AG09319 (cell line): ENCODE measurements at places on chromosomes 4 and X.

DNA sequence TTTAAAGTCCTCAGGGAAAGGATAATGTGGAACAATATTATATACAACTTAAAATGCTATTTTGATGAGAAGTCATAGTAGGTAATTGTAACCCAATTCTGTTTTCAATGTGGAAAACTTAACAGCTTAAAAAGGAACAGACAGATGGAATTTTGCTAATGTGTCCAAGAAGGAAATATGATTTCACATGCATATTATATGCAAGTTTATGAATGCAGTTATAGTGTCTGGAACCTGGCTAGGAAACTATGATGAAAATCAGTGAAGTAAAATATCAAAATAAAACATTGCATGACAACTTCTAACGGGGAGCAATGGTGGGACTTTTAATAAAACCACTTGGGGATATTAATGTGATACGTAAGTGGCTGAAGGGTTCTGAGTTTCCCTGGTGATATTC, 152.6 kb upstream of the HAND2 start:
- DNase-seq = no peak

DNA sequence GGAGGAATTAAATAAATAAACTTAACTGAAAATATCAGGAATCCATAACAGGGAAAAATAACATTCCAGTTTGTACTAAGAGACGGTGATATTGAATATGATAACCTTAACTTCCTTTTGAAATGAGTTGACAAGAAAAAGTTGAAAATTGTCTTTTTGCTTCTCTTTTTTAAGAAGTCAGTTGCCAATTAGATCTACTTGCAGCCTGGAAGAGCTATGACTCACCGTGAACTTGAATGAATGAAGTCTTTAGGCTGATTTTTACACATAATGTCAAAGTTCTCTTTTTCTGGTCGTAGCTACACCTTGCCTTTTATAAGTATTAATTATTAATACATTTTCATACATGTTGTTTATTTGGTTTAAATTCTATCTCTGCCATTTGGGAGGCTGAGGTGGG, 94.4 kb upstream of the HPGD start:
- DNase-seq = no peak

- no peak for DNase-seq
Observed at GRCh38 chrX:139290310-139290709, 240.2 kb upstream of the F9 start.

DNA sequence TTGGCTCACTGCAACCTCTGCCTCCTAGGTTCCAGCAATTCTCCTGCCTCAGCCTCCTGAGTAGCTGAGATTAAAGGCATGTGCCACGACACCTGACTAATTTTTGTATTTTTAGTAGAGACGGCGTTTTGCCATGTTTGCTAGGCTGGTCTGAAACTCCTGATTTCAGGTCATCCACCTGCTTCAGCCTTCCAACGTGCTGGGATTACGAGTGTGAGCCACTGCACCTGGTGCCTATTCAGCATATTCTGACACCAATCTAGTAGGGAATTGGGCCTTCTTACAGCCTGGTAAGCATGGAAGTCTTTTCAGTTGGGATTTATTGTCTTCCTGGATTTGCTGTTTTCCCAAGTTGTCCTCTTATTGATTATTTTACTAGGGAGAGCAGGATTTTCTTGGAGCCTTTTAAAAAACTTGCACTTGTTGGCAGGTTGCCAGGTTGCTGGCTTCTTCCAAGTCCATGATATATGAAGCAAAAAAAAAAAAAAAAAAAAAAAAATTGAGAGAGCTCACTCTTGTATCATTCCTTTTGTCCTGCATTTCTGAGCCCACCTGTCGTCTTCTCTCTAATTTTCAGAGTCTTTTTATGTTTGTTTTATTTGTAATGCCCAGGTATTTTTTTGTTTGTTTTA, 43.7 kb downstream of the TMPRSS11E start:
- DNase-seq = no peak

DNA sequence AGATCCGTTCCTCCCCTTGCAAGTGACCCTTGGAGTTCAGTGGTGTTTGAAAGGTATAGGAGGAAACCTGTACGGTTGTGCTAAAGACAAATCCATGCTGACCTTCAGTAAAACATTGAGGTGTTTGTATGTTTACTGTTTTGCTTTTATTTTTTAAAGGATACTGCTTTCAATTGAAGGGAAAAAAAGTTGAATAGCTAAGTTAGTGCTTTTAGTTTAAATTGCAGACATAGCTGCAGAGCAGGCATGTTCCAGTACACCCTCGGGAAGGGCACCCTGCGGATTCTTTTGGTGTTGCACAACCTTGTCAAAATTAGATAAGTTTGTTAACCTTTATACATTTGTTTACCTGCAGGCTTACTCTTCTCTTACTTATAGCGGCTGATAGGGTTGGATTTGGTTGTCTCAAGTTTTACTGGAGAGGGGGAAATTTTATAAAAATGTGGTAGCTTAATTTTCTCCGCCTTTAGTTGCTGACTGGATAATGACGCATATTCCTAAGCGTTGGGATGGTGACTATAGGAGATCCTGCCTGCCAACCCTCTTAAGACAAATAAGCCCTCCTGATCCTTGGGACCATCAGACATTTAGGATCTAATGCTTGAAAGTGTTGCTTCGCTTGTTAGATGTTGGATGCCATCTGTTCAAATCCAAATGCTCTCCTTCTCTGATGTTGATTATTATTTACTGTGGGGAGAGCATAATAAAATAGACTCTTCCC, 2.0 kb downstream of the RAPGEF2 start:
- DNase-seq = no peak

DNA sequence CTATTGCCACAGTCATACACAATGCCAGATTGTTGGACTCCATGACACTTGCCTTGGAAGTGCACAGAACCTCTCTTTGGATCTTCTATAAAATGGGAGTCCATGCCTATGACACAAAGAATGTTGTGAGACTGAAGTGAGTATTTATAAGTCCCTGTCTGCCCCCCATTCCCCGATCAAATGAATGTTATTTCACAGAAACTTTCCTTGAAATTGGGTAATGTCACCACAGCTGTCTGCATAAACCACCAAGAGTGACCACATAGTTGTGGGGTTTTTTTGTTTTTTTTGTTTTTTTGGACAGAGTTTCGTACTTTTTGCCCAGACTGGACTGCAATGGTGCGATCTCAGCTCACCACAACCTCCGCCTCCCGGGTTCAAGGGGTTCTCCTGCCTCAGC, 27.1 kb upstream of the REST start:
- DNase-seq = no peak

DNA sequence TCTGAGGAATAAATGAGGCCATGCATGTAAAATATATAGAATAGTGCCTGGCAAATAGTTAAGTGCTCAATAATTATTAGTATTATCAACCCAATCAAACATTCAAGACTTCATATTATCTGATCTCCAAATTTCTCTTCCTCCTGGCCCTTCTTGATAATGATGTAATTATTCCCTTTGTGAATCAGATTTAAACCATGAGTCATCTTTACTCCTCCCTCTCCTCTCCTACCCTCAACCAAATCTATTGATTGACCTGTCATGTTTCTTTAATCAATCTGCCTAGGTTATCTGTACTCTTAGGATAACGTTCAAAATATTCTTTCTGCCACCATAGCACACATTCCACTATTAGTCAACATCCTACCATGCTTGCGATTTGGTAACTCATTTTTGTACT, 129.8 kb upstream of the NAP1L5 start:
- no peak for DNase-seq

DNA sequence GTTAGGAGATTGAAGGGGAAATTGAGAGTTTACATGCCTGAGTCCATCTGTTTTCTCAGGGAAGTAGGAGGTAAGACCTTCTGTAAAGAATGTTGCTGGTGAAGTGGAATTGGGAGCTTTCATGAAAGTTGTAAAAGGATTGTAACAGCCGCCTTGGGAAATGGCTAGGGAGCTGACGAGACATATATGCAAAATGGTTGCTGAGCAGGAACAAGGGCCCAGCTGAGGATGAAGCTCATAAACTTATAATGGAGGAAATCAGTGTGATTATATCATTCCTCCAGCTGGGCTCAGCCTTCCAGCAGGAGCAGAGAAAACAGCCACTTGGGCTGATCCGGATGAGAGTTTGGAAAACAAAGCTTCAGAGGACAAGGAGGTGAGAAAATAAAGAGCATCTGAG, 208.7 kb downstream of the MAPK10 start:
- DNase-seq = no peak

DNA sequence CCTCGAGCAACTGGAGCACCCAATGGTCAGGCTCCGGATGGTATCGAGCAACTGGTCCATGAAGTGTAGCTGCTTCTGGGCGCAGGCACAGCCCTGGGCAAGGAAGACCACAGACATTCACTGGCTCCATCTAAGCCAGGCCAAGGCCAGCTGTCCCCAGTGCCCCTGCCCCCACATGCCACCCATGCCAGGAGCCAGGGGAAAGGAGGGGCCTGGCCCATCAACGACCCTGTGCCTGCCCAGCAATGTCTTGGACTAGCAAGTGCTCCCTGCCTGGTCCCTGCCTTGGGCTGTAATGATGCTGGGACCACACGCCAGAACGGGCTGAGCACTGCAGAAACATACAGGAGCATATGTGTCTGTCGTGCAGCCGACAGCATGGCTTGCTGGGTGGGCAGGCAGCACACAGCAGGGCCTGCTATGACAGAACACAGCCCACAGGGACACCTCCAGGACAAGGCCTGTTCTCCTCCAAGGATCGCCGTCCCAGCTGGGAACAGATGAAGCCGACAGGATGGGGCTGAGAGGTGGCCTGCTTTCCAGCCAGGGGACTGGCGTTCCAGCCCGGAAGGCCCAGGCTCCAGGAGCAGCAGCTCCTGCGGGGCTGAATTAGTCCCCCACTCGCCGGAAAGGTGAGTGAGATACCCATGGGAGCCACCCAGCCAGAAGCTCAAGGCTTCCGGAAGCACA, 11.4 kb upstream of the TREX2 start:
- DNase-seq = no peak

- DNase-seq = no peak
Observed at GRCh38 chrX:10117864-10118377, 38.9 kb upstream of the CLCN4 start.

DNA sequence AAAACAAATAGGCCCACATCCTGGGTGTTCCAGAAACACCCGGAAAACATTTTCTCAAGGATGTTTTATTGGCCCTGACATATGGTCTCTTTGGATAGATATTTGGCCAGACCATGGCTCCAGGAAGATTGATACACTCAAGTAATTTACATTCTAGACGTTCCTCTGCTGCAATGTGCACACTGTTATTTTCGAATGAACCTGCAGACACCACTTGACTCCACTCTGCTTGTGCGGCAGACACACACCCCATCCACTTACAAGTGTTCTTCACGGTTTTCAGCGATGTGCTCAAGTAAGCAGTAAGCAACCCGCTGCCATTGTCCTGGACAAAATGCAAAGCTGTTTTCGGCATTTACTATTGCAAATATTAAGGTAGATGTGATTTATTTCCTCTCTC, 12.0 kb upstream of the GPM6A start:
- DNase-seq = no peak

- no peak for DNase-seq
Observed at GRCh38 chr4:120616-121015, 3.7 kb upstream of the ZNF718 start.

DNA sequence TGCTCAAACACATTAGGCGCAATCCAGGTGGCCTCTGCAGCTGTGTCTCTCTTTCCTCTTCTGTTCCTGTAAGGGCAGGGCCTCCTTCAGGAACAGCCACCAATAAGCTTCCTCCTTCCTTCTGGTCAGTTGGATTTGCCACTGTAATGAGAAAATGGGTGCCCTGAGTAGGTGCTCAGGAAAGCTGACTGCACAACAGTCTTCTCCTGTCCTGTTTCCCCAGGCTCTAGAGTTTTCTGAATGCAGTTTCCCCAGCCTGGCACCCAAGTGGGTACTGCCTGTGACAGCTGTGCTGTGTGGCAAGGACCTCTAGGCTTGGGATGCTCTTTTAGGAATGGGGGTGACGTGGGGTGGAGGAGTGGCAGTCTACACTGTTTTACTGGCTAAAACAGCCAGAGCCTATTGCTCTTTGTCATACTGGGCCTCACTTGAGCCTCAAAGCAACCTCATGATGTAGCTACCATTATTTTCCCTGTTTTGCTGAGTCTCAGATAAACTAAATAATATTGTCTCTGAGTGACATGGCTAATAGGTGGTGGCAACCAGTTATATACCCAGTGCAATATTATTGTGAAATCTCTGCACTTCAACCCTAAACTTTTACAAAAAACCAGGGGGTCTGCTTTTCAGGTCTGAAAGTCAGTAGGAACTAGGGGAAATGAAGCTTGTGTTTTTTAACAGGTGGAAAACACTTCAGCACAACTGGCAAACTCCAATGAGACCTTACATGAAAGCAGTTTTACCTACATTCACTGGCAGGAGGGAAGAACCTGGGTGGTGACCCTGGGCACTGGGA, 1.2 kb downstream of the CXCL2 start:
- DNase-seq = no peak

- DNase-seq = no peak
Observed at GRCh38 chr4:4491396-4491893, 50.4 kb downstream of the STX18 start.

DNA sequence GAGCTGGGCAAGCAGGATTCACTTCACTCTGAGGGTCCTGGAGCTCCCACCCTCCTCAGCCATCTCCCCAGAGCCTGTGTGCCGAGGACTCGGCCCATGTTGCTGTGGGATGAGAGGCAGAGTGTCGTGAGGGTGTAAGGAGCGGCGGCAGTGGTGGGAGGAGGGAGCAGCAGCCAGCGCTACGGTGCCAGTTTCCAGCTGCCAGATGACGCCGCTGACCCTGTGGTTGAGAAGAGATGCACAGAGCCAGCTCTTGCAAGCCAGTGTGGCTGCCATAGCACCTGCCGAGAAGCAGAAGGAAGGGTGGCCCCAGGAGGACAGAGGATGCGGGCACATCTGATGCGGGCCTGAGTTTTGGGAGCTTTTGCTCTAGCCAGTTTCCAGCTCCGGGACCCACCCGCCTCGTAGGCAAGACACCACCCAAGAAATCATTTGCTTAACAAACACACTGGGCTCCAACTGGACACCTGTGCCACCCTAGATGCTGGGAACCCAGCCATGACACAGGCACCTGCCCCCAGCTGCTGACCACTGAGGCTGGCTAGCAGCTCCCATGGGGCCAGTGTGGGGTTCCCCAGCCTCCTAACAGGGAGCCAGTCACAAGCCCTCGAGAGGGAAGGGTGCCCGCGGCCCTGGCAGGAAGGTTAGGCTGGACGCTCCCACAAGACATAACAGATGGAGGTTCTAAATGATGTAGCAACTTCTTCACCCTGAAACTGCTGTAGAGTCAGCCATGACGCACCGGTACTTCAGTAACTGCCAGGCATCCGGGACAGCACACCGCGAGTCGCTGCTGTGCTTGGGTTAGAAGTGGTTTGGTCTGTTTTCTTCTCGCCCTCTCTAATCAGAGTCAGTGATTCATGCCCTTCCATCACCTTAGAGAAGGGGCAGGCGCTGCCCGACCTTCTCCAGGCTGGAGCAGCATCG, 8.9 kb downstream of the MSANTD1 start:
- DNase-seq = no peak

- DNase-seq = no peak
Observed at GRCh38 chr4:77911091-77911490, 48.5 kb downstream of the MRPL1 start.

- no peak for DNase-seq
Observed at GRCh38 chrX:34873500-34874225, 68.9 kb upstream of the FAM47B start.

- no peak for DNase-seq
Observed at GRCh38 chrX:120308959-120309872, 2.0 kb downstream of the TMEM255A start.

GRCh38 chr4:137129441-137129840, 402.9 kb downstream of the PCDH18 start:
- DNase-seq = peak; percentile 42
